ENCODE measurements at places on chromosomes 16 and 17. TPM values are rescaled to one million over a fixed set of nuclear protein-coding genes. Genes with fewer than 3 reads are reported as not detected.

The PTGES3L gene
- total RNA-seq, result 0.27 TPM

The C16orf74 gene
- total RNA-seq, result 35.0 TPM

The TK1 gene
- 115 TPM for total RNA-seq

The DNAH9 gene
- under 0.01 TPM for total RNA-seq

The CD2BP2 gene
- total RNA-seq, result 30.5 TPM

The BCO1 gene
- not detected for total RNA-seq

The PLCG2 gene
- total RNA-seq, result 9.4 TPM

The PLA2G10 gene
- total RNA-seq, result not detected

The ABCC12 gene
- total RNA-seq, result not detected

The PIGQ gene
- total RNA-seq, result 30.7 TPM

The HOXB1 gene
- not detected for total RNA-seq

The AANAT gene
- total RNA-seq, result not detected

The OR2C1 gene
- total RNA-seq, result not detected

The PRCD gene
- 0.65 TPM for total RNA-seq

The RECQL5 gene
- total RNA-seq, result 20.2 TPM

The CRISPLD2 gene
- total RNA-seq, result 0.07 TPM

The TNRC6C gene
- 11.8 TPM for total RNA-seq

The TMEM235 gene
- total RNA-seq, result not detected

The TRIM16 gene
- 22.0 TPM for total RNA-seq

The TMEM100 gene
- total RNA-seq, result not detected

The DCAF7 gene
- 58.2 TPM for total RNA-seq

The AFMID gene
- total RNA-seq, result 50.1 TPM

The CALB2 gene
- not detected for total RNA-seq

The CCDC144A gene
- total RNA-seq, result 8.9 TPM

The COG8 gene
- 36.8 TPM for total RNA-seq

The LIMD2 gene
- total RNA-seq, result 20.0 TPM

The MYH8 gene
- not detected for total RNA-seq

The RAB26 gene
- total RNA-seq, result 0.66 TPM

The KRT15 gene
- total RNA-seq, result 2.1 TPM

The ZNF75A gene
- 32.0 TPM for total RNA-seq

The WIPI1 gene
- 47.3 TPM for total RNA-seq

The LLGL2 gene
- 4.0 TPM for total RNA-seq

The ZC3H18 gene
- total RNA-seq, result 25.0 TPM
